ENCODE measurements at places on chromosomes 4 and X.

GRCh38 chr4:15198070-15198727 is 195.9 kb downstream of the CPEB2 start:
- no peak for DNase-seq

GRCh38 chrX:39475372-39475771 is 622.4 kb downstream of the BCOR start:
- DNase-seq, result no peak

DNA sequence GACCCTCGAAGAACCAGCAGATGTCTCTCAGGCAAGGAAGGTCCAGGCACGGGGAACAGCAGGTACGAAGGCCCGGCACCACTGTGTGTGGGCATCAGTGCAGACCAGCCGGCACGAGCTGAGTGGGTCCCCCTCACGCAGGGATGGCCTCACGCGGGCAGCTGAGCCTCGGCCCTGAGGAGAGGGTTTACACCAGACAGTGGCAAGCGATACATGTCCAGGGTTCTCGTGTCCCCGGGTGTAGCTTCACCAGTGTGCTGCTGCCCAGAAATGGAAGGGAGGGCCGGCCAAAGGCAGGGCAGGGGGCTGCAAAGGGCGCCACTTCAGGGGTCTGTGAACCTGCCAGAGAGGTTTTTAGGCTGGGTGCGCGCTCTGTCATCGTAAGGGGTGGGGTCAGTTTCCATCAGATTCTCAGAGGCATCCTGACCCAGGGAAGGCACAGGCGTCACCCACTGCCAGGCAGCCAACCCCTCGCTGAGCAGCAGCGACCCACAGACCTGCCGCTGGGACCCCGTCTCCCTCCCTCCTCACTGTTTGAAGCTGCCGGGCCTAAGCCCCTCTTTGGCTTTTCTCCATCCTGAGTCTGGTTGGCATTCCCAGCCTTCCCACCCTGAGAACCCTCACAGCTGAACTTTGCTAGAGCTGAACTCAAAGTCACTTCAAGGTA is 107.0 kb downstream of the CPZ start:
- no peak for DNase-seq

DNA sequence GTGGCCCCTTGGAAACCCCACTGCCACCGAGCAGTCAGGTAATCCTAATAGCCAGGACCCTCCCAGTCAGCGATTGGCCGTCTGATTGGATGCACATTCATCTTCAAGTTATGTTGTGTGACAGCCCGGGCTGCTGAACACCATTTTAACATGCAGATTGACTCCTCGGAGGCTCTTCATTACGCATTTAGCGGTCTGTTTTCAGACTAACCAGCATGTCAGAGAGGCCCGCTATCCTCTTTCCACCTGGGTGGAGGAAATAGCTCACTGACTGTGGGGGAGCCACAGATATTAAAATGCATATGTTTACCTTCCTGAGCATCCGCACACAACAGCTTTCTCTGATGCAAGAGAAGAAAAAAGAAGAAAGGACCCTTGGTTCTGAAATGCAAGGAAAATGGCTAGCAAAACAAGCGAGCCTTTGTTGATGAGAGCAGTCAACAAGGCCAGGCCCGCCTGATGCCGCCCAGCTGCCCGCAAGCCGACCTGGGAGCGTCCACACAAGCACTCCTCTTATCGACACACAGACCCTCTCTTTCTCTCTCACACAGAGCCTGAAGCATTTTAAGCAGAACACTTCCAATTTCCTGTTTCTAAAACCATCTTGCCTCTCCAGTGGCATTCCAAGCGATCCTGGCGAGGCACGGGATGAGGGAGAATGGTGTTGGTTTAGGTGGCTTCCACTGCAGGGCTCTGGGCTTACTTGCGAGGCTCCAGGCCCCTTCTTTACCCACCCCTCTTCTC is 118.3 kb downstream of the MGST2 start:
- no peak for DNase-seq

DNA sequence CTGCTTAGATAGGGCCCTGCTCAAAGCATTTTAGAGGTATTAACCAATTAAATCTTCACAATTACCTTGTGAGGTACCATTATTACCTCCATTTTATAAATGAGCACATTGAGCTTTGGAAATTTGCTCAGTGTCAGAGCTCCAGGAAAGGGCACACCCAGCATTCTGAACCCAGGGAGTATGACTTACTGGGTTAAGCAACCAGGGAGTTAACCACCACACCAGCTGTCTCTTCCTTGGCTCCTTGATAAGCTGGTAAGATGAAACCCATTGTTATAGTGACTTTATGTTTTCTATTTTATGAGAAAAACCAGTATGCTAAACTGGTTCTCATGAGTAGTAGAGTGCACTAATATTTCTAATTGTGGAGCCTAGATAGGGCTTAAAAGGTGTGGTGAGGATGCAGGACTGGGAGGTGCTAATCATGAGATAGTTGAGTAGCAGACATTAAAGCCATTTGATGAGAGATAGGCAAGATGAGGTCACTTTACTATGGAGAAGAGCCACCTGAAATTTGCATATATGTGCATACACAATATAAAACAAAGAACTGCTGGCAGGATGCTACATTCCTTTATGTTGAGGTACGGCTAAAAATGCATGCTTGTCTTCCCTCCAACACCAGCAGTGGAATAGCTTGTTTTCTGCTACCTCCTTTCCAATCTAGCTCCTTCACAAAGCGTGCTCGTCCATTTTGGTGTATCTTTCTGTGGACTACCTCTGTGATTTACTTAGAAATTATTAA is 556.1 kb downstream of the SPRY1 start:
- no peak for DNase-seq

- DNase-seq, result no peak
These were observed 56.1 kb downstream of the LANCL3 start for GRCh38 chrX:37627602-37628001.

DNA sequence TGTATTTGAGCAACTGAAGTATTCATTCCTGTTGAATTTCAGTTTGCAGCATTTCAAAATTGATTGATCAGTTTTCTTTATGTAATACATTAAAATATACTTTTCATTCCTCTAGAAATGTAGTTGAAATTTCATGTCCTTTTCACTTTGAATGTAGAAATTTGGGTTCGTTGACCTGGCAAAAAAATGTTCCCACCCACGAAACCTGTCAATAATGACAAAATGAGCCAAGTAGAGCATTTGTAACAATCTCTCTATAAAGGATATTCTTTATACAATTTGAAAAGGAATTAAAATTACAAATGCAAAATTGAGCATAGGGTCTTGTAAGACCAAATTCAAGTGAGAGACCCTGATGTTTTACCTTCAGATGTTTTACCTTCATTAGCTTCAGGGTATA is 283.9 kb downstream of the ANKRD50 start:
- DNase-seq, result no peak

- no peak for DNase-seq
These were observed 90.8 kb upstream of the PAK3 start for GRCh38 chrX:111005166-111005565.

DNA sequence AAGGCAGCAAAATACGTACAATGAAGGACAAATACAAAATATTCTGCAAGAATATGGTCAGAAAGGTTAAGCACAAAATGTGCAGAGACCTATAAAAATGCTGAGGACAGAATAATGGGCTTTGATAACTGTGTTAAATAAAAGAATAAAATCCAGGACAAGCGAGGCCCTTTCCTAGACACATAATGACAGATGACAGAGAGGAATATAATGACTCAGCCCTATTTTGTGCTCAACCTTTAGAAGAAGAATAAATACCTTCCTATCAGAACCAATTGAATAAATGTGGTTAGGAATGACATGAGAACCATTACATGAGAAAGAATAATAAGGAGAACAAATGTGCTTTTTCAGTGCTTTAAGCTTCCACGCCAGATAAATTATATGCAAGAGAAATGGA is 178.0 kb downstream of the TEX13C start:
- DNase-seq, result no peak
